ENCODE measurements at places on chromosomes 12 and 14. TPM values are rescaled to one million over a fixed set of nuclear protein-coding genes. Genes with fewer than 3 reads are reported as not detected.
A peak's percentile ranks its signal among the peaks of the same experiment; 100 is the strongest.

Gene ANG
- 4.4 TPM for total RNA-seq

Gene TPPP2
- not detected for total RNA-seq

Gene DIO3
- 2.3 TPM for total RNA-seq

Gene C12orf57
- total RNA-seq = 103 TPM

Gene PPM1H
- 36.7 TPM for total RNA-seq

Gene RTL1
- 0.12 TPM for total RNA-seq

Gene KRT78
- total RNA-seq = 0.69 TPM

Gene RDH12
- total RNA-seq = 0.38 TPM

Gene AQP2
- total RNA-seq = not detected

Gene FLVCR2
- 1.4 TPM for total RNA-seq

DNA sequence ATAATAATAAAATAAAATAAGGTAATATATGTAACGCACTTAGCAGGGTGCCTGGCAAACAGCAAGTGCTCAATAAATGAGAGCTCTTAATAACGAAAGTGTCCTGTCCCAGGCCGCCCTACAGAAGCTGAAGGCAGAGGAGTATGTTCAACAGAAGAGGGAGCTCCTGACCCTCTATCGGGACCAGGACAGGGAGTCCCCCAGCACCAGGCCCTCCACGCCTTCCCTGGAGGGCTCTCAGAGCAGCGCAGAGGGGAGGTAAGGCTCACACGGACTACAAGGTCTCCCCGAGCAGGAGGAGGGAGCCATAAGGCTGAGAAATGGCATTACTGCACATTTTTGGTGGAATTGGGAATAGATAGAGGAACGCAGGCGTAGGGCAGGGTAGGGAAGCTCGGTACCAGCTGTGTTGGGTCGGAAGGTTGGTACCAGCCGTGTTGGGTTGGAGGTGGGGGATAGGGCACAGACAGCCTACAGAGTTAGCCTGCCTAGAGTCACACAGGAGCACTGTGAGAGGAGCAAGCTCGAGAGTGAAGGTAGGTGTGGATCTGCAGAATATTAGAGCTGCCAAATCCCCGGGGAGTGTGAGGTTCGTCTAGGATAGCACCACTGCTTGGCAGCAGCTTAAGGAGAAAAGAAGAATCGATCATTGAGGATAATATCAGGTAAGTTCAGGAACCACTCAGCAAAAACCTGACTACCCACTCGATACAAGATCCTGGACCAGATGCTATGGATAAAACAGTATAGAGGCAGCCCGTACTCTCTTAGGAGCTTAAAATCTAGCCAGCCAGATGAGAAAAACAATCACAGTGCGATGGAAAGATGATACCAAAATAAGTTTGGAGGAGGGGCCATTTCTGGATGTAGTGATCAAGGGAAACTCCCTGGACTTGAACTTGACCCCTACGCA is 15.3 kb downstream of the TNFRSF1A start:
- DNase-seq = peak; percentile 26

DNA sequence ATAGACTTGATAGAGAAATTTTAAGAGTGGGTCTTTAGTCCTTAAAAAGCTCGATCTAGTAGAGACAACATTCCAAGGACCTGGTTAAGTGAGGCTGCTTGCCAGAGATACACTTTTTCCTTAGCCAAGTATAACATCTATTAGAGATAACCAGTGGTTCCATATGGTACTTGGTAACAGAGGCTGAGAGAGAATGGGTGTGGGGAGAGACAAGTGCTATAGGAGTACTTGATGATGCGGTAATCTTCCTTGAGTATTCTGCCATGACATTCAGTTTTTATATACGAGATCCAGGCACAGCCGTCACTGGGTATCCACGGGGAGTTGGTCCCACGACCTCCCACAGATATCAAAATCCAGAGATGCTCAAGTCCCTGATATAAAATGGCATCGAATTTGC is 77.4 kb upstream of the REP15 start:
- DNase-seq = no peak

DNA sequence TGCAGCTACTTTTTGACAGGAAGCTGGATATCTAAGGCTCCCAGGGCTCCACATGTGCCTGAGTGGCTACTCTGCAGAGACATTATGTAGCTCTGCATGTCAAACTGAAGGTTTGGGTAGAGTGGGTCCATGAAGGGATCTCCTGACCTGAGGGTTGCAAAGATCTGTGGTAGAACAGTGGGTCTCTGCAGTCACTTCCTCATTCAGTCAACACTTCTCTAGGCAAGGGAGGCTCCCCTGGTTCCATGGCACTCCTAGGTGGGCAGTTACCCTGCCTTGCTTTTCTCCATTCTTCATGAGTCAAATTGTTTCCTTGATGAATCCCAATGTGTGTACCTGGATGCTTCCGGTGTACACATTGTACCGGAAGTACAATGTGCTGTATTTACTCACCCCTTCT is 57.4 kb downstream of the CMAS start:
- no peak for DNase-seq

- DNase-seq = no peak
Observed at GRCh38 chr12:90037740-90038139, 329.1 kb upstream of the ATP2B1 start.

DNA sequence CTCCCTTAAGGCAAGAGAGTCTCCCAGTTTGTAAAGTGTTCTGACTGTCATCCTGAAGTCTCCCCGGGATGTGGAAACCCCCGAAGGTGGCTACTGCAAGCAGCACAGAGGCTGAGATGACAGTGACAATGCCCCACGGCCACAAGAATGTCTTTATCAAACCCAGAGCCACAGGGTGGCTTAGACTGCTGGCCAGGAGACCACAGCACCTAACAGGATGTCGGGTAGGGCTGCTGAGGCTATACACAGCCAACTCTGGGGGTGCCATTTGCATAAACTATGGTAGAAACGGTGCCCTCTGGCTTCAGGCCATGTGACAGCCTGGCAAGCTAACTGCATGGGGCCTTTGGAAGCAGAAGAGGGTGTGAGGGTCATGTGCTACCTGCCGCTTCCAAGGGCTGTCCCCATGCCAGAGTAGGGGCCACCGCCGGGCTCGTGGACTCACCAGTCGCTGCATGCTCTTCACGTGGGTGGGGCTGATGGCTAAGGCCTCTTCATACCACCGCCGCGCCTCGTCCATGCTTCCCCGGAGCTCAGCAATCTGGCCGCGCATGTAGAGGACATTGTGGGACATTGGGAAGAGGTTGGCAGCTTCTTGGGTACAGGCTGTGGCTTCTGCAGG is 180.9 kb downstream of the CALM1 start:
- DNase-seq = no peak

GRCh38 chr14:83847102-83847501 is 1682.8 kb upstream of the FLRT2 start:
- DNase-seq = no peak

DNA sequence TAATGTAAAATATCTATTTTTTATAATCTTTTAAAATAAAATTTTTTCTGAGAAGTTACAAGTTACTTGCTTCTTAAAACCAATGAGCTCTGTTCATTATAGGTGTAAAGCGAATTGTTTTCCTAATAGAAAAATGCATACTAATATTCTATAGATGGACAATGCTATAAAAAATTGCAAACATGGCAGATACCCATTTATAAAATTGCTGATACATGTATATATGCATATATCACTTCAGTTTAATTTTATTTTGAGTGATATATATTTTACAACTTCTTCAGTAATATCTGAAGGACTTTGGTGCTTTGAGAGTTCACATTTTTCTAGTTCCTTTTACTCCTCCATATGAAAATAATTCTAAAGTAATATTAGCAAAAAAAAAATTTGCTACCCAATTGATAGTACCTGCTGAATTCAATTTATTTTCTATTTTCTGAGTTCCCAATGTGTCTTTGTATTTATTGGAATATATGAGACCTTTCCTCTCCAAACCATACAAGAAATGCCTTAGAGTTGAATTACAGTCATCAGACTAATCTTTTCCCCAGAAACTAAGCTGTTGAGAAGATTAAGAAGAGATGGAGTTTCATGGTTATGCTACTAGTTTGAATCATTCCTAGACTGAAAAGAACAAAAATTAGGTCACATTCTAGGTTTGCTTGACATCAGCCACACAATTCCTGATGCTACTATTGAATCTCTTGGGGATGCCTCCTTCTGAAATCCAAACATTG is 1937.5 kb upstream of the SEL1L start:
- no peak for DNase-seq

- DNase-seq = peak; percentile 32
Observed at GRCh38 chr12:109715310-109716091, 1.9 kb downstream of the FAM222A start.

DNA sequence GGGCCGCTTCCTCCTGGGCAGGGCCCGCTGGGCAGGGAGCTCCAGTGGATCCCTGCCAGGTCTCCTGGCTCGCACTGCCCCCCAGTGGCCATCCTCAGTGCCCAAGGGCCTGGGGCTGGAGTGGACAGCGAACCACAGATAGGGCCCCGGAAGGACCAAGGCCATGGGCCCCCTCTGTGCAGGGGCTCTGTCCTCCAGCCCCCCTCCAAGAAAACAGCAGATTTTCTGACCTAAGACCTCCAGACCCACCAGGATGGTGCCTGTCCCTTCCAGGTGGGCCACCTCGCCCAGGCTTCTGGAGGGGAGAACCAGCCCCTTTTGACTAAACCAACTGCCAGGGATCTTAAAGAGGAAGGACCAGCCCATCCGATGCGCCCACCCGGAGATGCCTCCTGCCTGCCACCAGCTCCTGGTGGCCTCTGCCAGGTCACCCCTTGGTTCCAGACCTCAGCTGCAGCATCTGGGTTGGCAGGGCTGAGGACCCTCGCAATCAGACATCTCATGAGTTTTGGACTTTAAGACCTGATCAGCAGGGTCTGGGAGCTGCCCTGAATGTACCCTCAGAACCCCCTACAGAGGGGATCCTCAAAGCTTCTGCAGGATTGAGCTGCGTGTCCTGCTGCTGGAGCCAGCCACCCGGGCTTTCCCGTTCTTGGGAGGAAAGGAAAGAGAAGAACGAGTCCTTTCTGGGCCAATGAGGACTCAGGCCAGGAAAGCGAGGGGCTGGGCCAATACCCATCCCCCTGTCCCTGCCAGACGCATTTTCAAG is 325.8 kb upstream of the DIO3 start:
- peak; percentile 91 for DNase-seq

- DNase-seq = no peak
Observed at GRCh38 chr14:89221109-89221810, 195.8 kb downstream of the FOXN3 start.

- DNase-seq = no peak
Observed at GRCh38 chr12:42473561-42473960, 116.0 kb downstream of the PRICKLE1 start.

DNA sequence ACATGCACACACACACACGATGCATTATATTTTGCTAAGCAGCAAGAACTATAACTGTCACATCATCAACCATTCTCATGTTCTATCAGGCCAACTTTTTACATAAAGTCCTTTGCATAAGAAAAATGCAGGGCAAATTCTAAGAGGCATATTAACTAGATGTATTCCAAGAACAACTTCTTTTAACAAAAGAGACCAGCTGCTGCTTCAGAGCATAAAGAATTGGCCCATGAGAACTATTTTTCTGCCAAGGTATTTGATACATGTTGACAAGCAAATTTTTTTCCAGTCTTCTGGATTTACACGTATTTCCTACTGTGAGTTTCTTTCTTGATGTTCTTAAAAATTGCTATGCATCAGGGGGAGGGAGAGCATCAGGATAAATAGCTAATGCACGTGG is 27.2 kb downstream of the GLT8D2 start:
- DNase-seq = no peak

- DNase-seq = no peak
Observed at GRCh38 chr12:18825138-18825537, 87.2 kb downstream of the CAPZA3 start.

DNA sequence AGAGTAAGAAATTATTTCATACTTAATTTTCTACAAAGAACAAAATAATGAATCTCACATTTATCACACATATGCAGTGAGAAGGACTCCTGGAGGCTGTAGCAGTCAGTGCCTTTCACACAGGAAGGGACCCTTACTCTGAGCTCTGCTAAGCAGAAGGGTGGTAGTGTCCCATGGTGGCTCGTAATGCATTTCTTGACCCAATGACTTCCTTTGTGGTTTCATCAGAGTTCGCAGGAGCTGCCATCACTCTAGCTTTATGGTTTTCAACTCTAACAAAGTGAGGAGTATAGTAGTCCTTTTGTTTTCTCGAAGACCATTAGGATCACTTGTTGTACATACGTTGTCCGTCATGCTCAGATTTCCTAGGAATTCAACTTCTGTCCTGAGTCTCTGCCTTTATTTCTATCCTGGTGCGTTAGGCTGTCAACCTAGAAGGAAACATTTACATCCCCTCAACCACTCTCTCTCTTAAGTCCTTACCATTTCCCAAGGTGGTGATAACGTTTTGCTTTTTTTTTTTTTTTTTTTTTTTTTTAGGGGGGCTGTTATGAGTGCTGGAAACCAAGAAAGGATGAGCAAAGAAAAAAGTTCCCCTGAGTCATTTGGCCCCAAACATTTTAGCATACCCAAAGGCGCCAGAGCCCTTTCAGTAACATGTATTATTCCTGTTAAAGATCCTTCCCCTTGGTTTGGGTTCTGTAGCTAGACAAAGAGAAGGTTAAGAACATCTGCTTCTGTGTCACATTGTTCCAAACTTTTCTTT is 37.2 kb downstream of the GABARAPL1 start:
- DNase-seq = no peak

GRCh38 chr14:69363964-69364363 is 34.1 kb downstream of the ERH start:
- no peak for DNase-seq

GRCh38 chr14:80434574-80435321 is 223.4 kb upstream of the DIO2 start:
- no peak for DNase-seq

- DNase-seq = no peak
Observed at GRCh38 chr14:68639758-68640574, 152.9 kb downstream of the ZFP36L1 start.

All from Calu3 (cell line).